ENCODE measurements at places on chromosomes 4 and X. TPM values are rescaled to one million over a fixed set of nuclear protein-coding genes. Genes with fewer than 3 reads are reported as not detected.
A peak's percentile ranks its signal among the peaks of the same experiment; 100 is the strongest.

Gene QRFPR
- not detected for polyA plus RNA-seq

Gene BEX1
- 0.19 TPM for polyA plus RNA-seq

GRCh38 chr4:17315459-17315858 lies 196.4 kb downstream of the QDPR start:
- H3K27ac ChIP-seq = no peak overlapping the region
- no peaks in the 10 kb centered on the region for H3K36me3 ChIP-seq
- no peaks in the 10 kb centered on the region for H3K27me3 ChIP-seq
- no peak overlapping the region for H3K4me3 ChIP-seq
- DNase-seq = no peak

DNA sequence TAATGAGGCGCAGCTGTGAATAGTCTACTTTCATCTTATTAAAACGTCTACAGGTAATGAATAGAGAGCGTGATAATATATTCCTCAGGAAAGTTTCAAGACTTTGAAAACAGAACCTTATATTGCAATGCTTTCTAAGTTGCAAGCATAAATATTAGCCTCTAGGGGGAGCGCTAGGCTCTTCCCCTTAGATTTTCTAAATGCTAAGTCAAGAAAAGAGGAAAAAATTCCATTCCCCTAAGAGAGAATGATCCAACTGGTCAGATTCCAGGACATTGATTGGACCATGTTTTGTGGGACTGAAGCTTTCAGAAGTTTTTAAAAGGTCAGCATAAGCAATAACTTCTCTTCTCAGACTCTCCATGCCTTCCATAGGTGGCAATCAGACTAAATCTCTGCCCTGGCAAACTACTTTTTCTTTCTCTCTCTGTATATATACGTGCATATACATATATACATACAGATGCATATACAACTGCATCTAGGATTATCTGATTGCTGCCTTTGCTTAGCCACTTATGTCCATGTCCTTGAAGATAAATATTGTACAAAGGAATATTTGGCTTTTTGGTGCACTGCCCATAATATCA lies 492.9 kb downstream of the INPP4B start:
- H3K27ac ChIP-seq = no peak overlapping the region
- H3K4me3 ChIP-seq = no peak overlapping the region
- no peaks in the 10 kb centered on the region for H3K4me1 ChIP-seq
- H3K27me3 ChIP-seq = no peaks in the 10 kb centered on the region
- DNase-seq = no peak
- no peaks in the 10 kb centered on the region for H3K36me3 ChIP-seq

GRCh38 chr4:22932326-22932725 lies 239.6 kb downstream of the GBA3 start:
- no peaks in the 10 kb centered on the region for H3K4me1 ChIP-seq
- no peak for DNase-seq
- no peak overlapping the region for H3K4me3 ChIP-seq
- no peaks in the 10 kb centered on the region for H3K36me3 ChIP-seq
- H3K27ac ChIP-seq = no peak overlapping the region
- H3K27me3 ChIP-seq = no peaks in the 10 kb centered on the region

DNA sequence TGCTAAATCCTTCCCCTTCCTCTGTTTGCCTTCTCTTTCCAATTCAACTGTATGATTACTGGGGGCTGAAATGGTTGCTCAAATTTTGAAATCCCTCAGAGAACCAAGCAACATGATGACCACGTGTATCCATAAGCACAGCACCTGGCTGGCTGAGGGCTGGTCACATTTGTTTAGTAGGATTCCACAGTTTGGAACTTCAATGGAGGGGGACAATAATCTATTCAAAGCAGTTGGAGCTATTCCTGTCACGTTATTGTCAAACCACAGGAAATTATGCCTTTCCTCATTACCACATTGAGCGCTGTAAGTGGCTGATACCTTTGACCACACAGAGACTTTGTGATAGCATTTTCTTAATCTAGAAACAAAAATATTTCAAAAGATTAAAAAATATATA lies 7.0 kb downstream of the TMSB4X start:
- no peaks in the 10 kb centered on the region for H3K36me3 ChIP-seq
- H3K4me3 ChIP-seq = no peak overlapping the region
- peak overlapping the region; percentile 68 for H3K27ac ChIP-seq
- no peaks in the 10 kb centered on the region for H3K27me3 ChIP-seq
- H3K4me1 ChIP-seq = peaks cover 61% of the 10 kb centered on the region

Gene CXXC4
- 5.4 TPM for polyA plus RNA-seq

GRCh38 chr4:52052475-52052780 lies 1.3 kb downstream of the SPATA18 start:
- peaks cover 8% of the 10 kb centered on the region for H3K27me3 ChIP-seq
- peaks cover 9% of the 10 kb centered on the region for H3K4me1 ChIP-seq
- no peaks in the 10 kb centered on the region for H3K36me3 ChIP-seq
- peak overlapping the region; percentile 84 for H3K4me3 ChIP-seq

GRCh38 chrX:16239211-16239610 lies 71.9 kb downstream of the MAGEB17 start:
- H3K27ac ChIP-seq = no peak overlapping the region
- H3K36me3 ChIP-seq = no peaks in the 10 kb centered on the region
- H3K27me3 ChIP-seq = no peaks in the 10 kb centered on the region
- H3K4me3 ChIP-seq = no peak overlapping the region
- DNase-seq = peak; percentile 35

DNA sequence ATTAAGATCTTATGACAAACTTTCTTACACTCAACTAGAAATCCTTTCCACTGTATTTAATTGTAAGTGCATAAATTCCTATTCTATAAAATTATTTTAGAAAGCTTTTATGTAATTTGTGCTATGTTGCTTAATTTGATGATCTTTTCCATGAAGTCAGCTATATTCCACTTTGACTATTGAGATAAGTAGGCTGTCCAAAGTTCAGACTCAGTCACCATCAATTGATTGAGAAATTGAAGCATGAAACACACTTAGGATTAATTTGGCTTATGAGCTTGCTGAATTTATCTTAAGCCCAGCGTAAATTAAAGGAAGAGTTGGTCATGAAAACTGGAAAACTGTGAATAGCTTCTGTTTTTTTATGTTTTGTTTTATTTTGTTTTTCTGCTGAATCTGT lies 18.7 kb upstream of the UGT2B10 start:
- no peak overlapping the region for H3K27ac ChIP-seq
- no peak for DNase-seq
- no peaks in the 10 kb centered on the region for H3K4me1 ChIP-seq
- no peaks in the 10 kb centered on the region for H3K36me3 ChIP-seq

GRCh38 chr4:36128689-36129088 lies 115.6 kb downstream of the ARAP2 start:
- no peak overlapping the region for H3K27ac ChIP-seq
- H3K4me1 ChIP-seq = no peaks in the 10 kb centered on the region
- H3K36me3 ChIP-seq = no peaks in the 10 kb centered on the region
- no peak for DNase-seq

GRCh38 chr4:288891-289290 lies 16.4 kb downstream of the ZNF732 start:
- no peaks in the 10 kb centered on the region for H3K4me1 ChIP-seq
- no peaks in the 10 kb centered on the region for H3K36me3 ChIP-seq
- H3K4me3 ChIP-seq = no peak overlapping the region
- no peaks in the 10 kb centered on the region for H3K27me3 ChIP-seq
- H3K27ac ChIP-seq = no peak overlapping the region

DNA sequence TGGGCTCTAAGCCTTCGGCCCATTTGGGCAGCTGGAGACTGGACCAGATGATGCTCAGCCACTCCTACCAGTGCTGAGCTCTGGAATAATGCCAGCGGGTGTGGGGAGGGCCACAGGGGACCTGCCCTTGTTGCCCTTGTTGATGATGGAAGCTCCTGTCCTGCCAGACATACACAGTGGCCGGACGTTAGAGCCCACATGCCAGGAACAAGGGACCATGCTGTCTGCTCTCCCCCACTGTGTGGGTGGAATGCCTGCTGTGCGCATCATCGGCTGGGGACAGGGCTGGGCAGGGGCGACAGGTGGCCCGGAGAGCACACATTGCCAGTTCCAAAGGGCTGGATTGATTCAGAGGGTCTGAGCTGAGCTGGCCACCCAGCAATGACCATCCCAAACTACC lies 2.0 kb downstream of the ABLIM2 start:
- DNase-seq = no peak
- no peak overlapping the region for H3K27ac ChIP-seq
- H3K4me1 ChIP-seq = peaks cover 5% of the 10 kb centered on the region
- H3K27me3 ChIP-seq = no peaks in the 10 kb centered on the region
- H3K4me3 ChIP-seq = no peak overlapping the region

GRCh38 chr4:145665773-145666172 lies 14.2 kb upstream of the C4orf51 start:
- DNase-seq = no peak
- H3K27me3 ChIP-seq = no peaks in the 10 kb centered on the region
- no peaks in the 10 kb centered on the region for H3K36me3 ChIP-seq
- H3K4me1 ChIP-seq = no peaks in the 10 kb centered on the region
- H3K27ac ChIP-seq = no peak overlapping the region

Gene SCFD2
- 37.6 TPM for polyA plus RNA-seq

Gene XAGE1B
- not detected for polyA plus RNA-seq

Gene GLUD2
- polyA plus RNA-seq = 0.12 TPM

DNA sequence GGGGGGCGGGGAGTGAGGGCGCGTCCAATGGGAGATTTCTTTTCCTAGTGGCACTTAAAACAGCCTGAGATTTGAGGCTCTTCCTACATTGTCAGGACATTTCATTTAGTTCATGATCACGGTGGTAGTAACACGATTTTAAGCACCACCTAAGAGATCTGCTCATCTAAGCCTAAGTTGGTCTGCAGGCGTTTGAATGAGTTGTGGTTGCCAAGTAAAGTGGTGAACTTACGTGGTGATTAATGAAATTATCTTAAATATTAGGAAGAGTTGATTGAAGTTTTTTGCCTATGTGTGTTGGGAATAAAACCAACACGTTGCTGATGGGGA lies 1.1 kb downstream of the HTT start:
- H3K27me3 ChIP-seq = no peaks in the 10 kb centered on the region
- H3K4me3 ChIP-seq = peak overlapping the region; percentile 100
- H3K4me1 ChIP-seq = peaks cover 9% of the 10 kb centered on the region
- DNase-seq = no peak
- H3K36me3 ChIP-seq = no peaks in the 10 kb centered on the region

Gene MAGEC3
- polyA plus RNA-seq = not detected

Gene CCSER1
- polyA plus RNA-seq = 1.2 TPM

DNA sequence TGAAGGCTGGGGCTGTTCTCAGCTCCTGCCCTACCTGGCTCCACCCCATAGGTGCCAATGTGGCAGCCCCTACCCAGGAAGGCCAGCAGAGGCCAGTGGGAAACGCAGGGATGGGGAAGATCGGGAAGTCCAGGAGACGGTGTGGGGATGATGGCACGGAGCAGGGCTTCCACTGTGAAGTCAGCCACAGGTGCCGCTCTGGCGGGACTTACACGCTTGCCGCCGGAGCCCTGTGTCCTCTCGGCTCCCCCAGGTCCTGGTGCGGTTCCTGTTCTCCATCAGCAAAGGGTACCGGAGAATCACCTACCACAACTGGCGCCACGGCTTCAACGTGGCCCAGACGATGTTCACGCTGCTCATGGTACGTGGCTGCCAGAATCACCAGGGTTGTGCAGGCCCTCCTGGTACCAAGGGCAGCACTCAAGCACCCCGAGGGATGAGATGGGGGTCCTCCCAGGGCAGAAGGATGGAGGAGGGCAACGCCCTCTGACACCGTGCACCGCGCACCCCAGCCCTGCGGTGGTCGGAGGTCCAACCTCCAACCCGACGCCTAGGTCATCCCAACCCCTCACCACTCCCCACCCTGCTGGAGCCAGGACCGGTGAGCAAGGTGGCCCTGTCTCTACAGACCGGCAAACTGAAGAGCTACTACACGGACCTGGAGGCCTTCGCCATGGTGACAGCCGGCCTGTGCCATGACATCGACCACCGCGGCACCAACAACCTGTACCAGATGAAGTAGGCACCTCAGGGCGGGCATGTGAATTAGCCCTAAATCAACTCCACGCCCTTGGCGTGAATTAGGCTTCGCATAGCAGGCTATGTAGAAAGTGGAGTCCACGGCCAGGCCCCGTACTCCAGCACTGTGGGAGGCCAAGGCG lies 12.0 kb downstream of the ATP5ME start:
- no peaks in the 10 kb centered on the region for H3K27me3 ChIP-seq
- H3K27ac ChIP-seq = no peak overlapping the region
- DNase-seq = no peak
- H3K4me3 ChIP-seq = no peak overlapping the region
- H3K36me3 ChIP-seq = no peaks in the 10 kb centered on the region

DNA sequence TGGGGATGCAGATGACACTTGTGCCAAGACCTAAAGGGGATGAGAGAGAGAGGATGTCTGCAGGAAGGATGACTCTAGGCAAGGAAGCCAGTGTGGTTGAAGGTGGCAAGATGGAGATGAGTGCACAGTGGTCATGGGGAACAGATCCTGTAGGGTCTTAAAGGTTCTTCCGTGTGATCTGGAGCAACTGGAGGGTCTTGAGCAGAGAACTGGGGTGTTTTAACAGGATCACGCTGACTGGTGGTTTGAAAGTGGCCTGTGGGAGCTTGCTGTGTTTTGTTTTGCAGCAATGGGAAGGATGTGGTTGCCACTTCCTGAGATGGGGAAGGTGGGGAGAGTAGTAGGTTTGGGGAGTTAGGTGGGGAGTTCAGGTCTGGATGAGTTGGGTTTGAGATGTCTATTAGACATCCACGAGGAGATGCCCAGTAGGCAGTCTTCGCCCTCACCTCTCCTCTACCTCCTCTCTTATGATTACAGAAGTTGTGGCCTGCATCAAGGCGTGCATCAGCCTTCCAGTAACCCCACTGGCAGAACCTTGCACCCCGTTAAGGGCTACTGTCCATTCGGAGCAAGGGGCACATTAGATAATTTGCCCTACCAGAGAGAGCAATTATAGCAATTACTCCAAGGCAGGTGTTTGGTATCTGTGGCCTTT lies 1.4 kb upstream of the STBD1 start:
- no peak for DNase-seq
- peaks cover 24% of the 10 kb centered on the region for H3K4me1 ChIP-seq
- no peak overlapping the region for H3K27ac ChIP-seq
- no peaks in the 10 kb centered on the region for H3K36me3 ChIP-seq
- H3K27me3 ChIP-seq = peaks cover 7% of the 10 kb centered on the region
- no peak overlapping the region for H3K4me3 ChIP-seq

Gene ITIH6
- polyA plus RNA-seq = not detected
